Fibroblast of skin of back (primary cell): ENCODE measurements at places on chromosomes 6 and 20.

DNA sequence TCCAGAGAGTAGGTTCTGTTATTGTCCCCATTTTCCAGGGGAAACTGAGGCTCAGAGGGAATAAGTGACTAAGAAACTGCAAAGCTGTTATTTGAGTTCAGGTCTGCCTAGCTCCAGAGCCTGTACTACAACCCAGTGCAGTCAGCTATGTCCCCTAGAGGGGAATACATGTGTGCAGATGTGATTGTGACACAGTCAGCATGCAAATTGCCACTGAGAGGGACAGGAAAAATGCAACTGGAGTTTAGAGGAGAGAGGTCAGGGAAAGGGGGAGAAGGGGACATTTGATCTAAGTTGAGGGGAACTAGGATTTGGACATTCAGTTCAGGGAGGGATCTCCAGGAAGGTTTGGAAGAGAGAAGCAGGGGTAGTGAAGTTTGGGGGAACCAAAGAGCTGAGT, 38.6 kb upstream of the EPB41L1 start:
- no peak for DNase-seq

GRCh38 chr6:112881027-112881426, 533.9 kb downstream of the RFPL4B start:
- DNase-seq = peak; percentile 85

- no peak for DNase-seq
Observed at GRCh38 chr6:76330031-76330430, 257.6 kb upstream of the IMPG1 start.

- DNase-seq = peak; percentile 52
Observed at GRCh38 chr6:16987996-16988395, 113.9 kb upstream of the STMND1 start.

- DNase-seq = peak; percentile 91
Observed at GRCh38 chr20:4067600-4068261, 52.4 kb upstream of the RNF24 start.

DNA sequence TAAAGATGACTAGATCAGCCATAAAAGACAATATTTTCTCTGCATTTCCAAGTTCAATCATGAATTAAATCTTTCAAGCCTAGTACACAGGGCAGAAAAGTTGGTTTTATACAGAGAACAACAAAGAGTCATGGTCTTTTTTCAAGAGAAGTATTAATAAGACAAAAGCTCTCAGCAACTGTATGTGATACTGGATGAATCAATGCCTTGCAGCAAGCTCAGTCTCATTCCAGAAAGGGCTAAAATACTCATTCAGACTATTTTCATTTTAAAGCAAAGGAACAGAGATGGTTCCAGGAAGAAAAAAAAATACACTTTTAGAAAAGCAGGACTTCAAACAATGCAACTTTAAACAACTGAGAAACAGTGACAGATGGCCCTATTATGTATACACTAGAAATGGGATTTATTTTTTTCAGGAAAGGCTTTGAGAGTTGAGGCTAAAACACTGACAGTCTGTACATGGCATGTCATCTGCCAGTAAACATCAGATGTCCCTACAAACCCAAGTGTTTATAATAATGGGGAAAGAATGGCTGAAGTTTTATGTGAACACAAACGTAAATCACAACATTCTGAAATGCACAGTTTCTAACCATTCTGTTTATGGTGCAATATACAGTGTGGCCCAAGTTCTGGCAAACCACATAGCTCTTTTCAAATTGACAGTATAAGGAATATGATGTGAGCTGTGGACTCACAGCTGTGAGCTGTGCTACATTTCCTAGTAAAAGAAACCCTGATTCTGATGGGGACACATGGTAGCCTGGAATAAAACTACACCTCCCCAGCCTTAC, 114.3 kb upstream of the DST start:
- peak; percentile 26 for DNase-seq

GRCh38 chr6:159267165-159267564, 98.0 kb downstream of the FNDC1 start:
- peak; percentile 11 for DNase-seq

DNA sequence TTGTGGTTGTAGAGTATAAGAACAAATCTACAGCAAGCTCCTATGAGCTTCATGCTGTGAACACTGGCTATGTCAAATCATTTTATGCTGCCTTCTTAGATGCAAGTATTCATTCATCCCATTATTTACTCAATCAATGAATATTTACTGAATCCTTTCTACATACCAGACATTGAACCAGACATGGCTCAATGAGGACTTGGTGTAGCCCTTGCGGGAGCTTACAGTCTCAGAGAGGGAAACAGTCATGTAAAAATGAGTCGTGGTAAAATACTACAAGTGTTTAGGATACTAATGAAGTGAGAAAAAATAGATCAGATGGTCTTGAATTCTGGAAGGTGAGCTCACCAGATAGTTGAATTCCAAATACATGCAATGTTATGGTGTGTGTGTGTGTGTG, 44.8 kb upstream of the ENPP1 start:
- DNase-seq = peak; percentile 32

GRCh38 chr20:36175475-36175995, 21.0 kb downstream of the EPB41L1 start:
- no peak for DNase-seq

- DNase-seq = no peak
Observed at GRCh38 chr6:43801495-43802181, 31.6 kb downstream of the VEGFA start.

- no peak for DNase-seq
Observed at GRCh38 chr6:12436224-12436623, 146.1 kb downstream of the EDN1 start.

- DNase-seq = no peak
Observed at GRCh38 chr6:105744815-105745214, 341.3 kb upstream of the PRDM1 start.
